Activated naive CD8-positive, alpha-beta T cell treated with anti-CD3 and anti-CD28 coated beads, Interleukin-2, amount 10 ng/mL, durations not matched to agents 7 days and 5 days (primary cell): ENCODE measurements at places on chromosomes 6 and 20. TPM values are rescaled to one million over a fixed set of nuclear protein-coding genes. Genes with fewer than 3 reads are reported as not detected.

SPATS1 gene
- not detected for total RNA-seq

SDC4 gene
- 7.1 TPM for total RNA-seq

SF3B5 gene
- 133 TPM for total RNA-seq

GTSF1L gene
- total RNA-seq = not detected
